Epithelial cell of alveolus of lung (primary cell): ENCODE measurements at places on chromosomes 3 and 15. TPM values are rescaled to one million over a fixed set of nuclear protein-coding genes. Genes with fewer than 3 reads are reported as not detected.

THAP10 gene
- 3.1 and 5.4 TPM in 2 replicates for total RNA-seq

NR1I2 gene
- total RNA-seq: not detected in 2 replicates

CCDC32 gene
- total RNA-seq: 26.5 and 49.1 TPM in 2 replicates

CLRN1 gene
- total RNA-seq: not detected in 2 replicates

MFSD1 gene
- total RNA-seq: 45.8 and 49.9 TPM in 2 replicates

ZNF609 gene
- total RNA-seq: 12.0 and 19.3 TPM in 2 replicates
